ENCODE measurements at places on chromosomes 5 and 9.

- DNase-seq, result no peak
Measured at GRCh38 chr9:123073991-123074422, 40.5 kb downstream of the GPR21 start.

DNA sequence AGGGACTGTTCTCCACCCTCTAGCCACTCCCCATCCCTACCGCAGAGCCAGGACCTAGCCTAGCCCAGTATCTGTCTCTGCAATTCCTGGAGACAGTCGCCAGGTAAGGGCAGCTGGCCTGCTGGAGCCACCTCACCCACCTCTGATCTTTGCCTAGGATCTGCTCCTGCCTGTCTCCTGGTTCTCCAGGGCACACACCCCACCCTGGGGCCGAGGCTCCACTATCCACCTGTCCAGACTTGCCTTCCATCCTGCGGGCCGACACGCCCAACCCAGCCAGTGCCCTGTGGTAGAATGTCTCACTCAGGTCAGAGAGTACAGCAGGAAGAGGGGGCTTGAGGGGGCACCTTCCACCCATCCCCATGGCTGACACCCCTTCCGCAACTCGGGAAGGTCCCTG, 15.7 kb upstream of the AQP7 start:
- no peak for DNase-seq

DNA sequence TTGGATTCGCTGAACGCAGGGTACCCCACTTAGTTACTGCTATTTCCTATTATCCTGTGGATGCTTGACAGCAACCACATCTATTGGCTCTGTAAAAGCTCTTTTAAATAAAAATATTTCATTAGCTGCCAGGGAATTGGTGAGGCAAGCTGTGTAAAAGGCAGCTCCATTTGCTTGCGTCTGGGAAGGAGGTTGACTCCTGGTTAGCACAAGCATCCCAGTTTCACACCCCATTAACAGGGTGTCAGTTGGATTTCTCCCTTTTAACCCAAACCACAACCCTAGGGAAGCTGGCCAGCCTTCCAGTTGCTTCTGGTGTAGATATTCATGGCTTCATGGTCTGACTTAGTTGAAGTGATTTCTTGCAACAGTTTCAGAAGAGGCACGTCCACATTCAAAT, 151.0 kb downstream of the GPBP1 start:
- no peak for DNase-seq

GRCh38 chr5:65483546-65484346, 2.0 kb upstream of the ADAMTS6 start:
- no peak for DNase-seq

- no peak for DNase-seq
Measured at GRCh38 chr5:103927739-103928138, 365.1 kb upstream of the NUDT12 start.

DNA sequence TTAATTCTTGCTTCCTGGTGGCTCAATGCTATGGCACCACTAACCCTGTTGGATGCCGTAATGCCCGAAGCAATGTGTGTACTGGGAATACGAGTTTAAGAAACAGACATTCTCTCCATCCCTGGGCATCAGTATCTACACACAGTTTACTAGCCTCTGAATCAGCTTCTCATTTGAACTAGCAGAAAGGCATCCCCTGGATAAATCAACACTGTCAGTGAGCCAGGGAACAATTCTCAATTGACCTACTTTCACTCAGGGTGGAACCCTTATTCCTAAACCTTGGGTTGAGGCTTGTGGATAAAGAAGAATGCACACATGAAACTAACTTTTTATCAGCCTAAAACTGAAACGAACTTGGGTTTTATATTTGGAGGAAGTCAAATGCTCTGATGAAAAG, 331.0 kb downstream of the GADD45G start:
- DNase-seq, result no peak

- DNase-seq, result no peak
Measured at GRCh38 chr5:131084436-131084835, 80.6 kb downstream of the HINT1 start.

DNA sequence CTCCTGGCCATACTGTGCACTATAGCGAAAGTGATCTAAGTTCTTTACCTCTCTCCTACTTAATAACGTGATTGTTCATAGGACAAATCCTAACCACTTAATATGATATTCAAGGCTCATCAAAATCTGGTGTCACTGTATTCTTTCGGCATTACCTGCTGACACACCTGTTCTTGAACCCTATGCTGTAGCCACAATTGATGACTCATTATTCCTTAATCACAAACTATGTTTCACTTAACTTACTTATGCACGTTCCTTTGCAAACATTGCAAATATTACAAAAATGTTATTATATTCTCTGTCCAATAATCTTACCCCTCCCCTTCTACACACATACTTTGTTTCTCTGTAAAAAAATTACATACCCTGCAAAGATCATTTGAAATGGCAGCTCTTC, 158.1 kb upstream of the ADRA1B start:
- no peak for DNase-seq

DNA sequence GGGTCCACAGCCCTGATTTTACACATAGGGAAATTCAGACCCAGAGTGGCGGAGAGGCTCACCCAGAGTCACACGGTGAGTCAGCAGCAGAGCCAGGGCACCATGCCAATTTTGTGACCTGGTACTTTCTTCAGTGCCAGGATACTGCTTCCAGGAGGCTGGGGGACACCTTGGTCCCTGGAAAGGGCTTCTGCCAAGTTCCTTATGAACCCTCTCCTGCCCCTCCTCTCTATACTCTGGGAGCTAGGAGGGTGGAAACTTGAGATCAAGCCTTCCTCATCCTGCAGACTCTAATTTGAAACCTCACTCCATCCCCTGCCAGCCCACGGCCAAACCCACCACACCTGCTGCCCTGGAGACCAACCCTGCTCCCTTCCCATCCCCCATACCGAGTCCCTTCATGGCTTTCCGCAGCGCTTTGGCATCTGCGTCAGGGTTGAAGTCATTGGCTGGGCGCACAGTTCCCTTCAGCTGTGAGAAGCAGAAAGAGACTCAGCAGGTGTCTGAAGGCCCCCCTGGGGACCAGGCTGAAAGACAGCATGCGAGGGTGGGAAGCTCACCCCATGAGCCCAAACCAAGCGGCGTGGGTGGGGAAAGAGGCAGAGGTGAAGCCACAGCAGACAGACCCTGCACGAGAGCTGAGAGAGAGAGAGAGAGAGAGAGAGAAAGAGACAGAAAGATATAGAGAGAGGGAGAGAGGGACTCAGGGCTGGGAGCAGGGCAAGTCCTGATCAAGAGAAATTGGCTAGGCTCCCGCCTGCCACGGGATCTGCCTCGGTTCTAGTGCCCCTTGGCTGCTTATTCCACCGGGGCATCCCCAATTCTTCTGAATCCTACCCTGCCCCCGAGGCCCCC, 33.5 kb downstream of the ANXA6 start:
- DNase-seq, result no peak

DNA sequence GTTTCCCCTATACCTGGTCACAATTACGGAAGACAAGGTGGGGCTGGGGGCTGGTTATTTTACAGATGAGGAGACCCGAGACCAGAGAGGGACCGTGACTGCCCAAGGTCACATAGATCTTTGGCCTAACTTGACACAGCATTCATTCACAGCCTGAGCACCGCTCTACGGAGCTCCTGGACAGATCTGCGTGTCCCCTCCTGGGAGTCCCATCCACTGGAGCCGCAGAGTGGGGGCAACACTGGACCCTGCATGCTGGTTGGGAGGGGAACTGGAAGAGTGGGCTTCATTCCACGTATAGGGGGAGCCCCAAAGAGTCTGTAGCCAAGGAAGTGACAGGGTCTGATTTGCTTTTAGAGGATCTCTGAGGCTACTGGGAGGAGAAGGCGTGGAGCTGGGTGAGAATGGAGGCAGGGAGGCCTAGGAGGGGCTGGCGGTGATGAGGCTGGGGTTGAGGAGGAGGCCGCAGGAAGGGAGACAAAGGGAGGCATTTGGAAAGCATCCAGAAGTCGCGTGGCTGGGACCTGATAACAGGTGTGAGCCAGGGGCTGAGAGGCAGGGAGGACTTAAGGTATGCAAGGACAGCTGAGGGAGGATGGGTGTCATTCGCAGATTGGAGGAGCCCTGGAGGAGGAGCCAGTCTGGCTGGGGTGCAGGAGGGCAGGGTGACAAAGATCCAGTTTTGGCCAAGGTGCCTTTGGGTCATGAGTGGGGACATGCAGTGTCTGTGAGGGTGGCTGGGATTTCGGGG, 64.3 kb upstream of the IER5L start:
- no peak for DNase-seq

GRCh38 chr5:163459462-163459818, 462 bp downstream of the NUDCD2 start:
- DNase-seq, result no peak

DNA sequence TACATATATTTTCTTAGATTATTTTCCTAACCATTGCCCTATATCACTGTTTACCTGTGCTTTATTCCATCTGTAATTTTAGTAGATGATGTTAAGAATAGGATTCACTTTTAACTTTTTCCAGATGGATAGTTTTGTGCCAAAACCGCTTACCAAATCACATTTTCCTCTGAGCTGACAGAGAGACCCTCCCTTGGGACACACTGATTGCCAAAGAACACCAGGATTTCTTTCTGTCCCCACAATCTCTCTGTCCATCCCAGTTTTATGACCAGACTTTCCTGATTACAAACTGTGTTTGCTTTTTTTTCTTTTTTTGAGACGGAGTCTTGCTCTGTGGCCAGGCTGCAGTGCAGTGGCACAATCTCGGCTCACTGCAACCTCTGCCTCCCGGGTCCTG, 81.3 kb upstream of the SPATA31C2 start:
- DNase-seq, result no peak

- no peak for DNase-seq
Measured at GRCh38 chr5:164345173-164345849, 839.9 kb downstream of the MAT2B start.

- peak; percentile 82 for DNase-seq
Measured at GRCh38 chr5:7415123-7415522, 19.2 kb downstream of the ADCY2 start.

DNA sequence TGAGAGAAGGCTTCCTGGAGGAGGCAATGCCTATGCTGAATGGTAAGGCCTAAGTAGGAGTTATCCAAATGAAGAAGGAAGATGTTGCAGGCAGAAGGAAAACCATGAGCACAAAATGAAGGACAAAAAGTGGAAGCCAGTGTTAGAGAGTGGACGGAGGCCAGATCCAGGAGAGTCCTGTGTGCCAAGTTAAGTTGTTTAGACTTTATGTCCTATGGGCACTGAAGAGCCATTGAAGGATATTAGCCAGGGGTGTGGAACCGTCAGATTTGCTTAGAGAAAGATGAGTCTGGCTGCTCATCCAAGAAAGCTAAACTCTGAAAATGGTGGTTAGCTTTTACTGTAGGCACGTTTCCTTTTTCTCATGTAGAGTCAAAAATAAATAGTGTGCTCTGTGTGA, 254.7 kb downstream of the ADAMTSL1 start:
- DNase-seq, result no peak

- no peak for DNase-seq
Measured at GRCh38 chr9:34385561-34386230, 9.0 kb upstream of the MYORG start.

DNA sequence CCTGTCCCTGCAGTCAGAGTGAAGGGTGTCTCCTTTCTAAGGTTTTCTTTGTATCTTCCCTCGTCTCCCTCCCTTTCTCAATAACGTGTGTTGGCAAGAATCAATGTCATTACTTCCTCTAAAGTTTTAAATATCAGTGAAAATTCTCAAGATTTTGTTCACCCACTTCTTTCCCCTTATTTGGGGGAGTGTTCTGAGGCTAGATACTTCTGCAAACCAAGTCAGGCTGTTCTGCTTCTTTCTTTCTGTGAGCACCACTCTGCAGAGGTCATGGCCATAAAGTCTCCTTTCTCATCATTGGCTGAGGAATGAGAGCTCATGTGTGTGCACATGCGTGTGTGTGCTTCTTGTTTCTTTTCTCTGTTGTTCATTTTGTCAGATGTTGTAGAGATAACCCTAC, 26.6 kb upstream of the SPATA31C2 start:
- DNase-seq, result no peak
